ENCODE measurements at places on chromosomes 3 and 15.

- no peaks in the 10 kb centered on the region for H3K4me1 ChIP-seq
- no peak overlapping the region for H3K4me3 ChIP-seq
- no peak for DNase-seq
- no peaks in the 10 kb centered on the region for H3K27me3 ChIP-seq
- no peak overlapping the region for H3K27ac ChIP-seq
Measured at GRCh38 chr15:52143873-52144272, 31.3 kb upstream of the BCL2L10 start.

DNA sequence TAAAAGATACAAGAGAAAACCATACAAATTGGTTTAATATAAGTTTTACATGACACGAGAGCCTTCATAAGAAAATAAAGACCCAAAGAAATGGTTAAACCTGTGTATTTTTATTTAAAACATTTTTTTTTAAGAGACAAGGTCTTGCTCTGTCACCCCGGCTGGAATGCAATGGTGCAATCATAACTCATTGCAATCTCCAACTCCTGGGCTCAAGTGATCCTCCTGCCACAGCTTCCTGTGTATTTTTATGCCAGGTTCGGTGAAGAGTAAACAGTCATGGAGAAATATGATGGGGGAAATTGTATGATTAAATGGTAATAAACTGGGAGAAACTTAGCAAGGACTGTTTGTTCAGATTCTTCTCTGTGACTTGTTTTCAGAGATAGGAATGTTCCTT, 441.0 kb downstream of the TUSC7 start:
- no peaks in the 10 kb centered on the region for H3K4me1 ChIP-seq
- no peaks in the 10 kb centered on the region for H3K27me3 ChIP-seq
- no peak for DNase-seq

DNA sequence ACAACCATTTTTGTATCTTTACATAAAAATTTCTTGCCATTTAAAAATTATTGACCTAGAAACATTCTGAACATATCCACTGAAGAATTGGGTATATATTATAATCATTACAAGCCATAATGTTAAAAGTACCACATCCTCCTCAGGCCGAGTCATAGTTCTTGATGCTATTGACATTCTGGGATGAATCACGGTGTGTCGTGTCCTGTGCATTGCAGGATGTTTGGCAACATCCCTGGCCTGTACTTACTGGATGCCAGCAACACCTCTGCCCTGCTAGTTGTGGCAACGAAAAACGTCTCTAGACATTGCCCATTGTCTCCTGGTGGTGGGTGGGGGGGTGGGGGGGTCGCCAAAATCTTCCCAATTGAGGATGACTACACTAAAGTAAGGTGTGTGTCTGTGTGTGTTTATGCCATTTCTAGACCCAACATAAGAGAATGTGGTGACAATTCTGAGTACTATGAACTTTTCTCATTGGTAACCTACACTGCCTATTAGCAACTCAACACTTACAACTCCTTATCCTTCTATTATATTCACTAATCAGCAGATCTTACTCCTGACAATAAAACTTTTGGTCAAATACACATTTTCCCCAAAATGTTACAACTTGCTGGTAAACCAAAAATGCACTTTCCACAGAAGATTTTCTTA, 471.6 kb downstream of the FOXP1 start:
- peaks cover 3% of the 10 kb centered on the region for H3K36me3 ChIP-seq
- H3K4me3 ChIP-seq = no peak overlapping the region
- H3K4me1 ChIP-seq = peaks cover 3% of the 10 kb centered on the region
- peak overlapping the region; percentile 21 for H3K27ac ChIP-seq
- no peaks in the 10 kb centered on the region for H3K27me3 ChIP-seq

GRCh38 chr3:156606729-156607128, 51.8 kb upstream of the SSR3 start:
- H3K27me3 ChIP-seq = no peaks in the 10 kb centered on the region
- no peak overlapping the region for H3K27ac ChIP-seq
- H3K4me1 ChIP-seq = peaks cover 10% of the 10 kb centered on the region
- no peak overlapping the region for H3K4me3 ChIP-seq
- peak; percentile 27 for DNase-seq

- no peak overlapping the region for H3K4me3 ChIP-seq
- H3K27ac ChIP-seq = peak overlapping the region; percentile 96
- no peak for DNase-seq
- no peaks in the 10 kb centered on the region for H3K27me3 ChIP-seq
- peaks cover 37% of the 10 kb centered on the region for H3K4me1 ChIP-seq
Measured at GRCh38 chr15:57297630-57298029, 78.7 kb upstream of the CGNL1 start.

Measured in B cell (primary cell).